GM12878 (cell line): ENCODE measurements at places on chromosomes 5 and 9. TPM values are rescaled to one million over a fixed set of nuclear protein-coding genes. Genes with fewer than 3 reads are reported as not detected.

DNA sequence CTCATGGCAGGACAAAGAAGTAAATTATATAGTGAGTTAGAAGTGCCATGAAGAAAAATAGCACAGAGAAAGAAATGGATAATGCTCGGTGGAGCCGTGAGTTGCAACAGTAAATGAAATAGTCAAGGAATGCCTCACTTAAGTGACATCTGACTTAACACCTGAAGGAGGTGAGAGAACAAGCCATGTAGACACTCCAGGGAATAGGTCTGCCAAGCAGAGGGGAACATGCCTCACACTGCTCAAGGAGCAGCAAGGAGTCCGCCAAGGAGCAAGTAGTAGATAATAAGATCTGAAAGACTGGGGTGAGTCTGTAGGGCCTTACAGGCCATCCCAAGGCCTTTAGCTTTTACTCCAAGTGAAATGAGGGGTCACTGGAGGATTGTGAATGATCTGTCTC lies 21.8 kb downstream of the MAPKAP1 start:
- no peak for DNase-seq

DNA sequence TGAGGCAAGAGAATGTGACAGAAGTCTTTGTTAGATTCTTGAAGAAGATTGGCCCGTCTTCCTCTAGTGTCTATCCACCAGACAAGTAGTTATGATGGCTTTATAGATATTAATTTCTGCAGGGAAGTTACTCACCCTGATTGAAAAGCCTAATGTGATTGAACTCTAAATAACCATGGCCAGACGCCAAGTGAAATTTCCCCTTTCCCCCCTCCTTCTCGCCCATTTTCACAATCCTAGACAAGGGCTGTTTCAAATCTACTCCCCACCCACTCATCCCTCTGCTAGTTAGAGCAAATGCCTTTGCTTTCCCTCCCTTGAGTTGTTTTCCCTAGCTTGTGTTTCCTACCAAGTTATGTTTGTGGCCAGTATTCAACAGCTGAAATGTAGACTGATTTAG lies 182.5 kb downstream of the TMEM167A start:
- no peak for DNase-seq

GRCh38 chr9:37201581-37201980 lies 81.2 kb downstream of the ZCCHC7 start:
- no peak for DNase-seq

GRCh38 chr5:61563401-61563800 lies 231.3 kb downstream of the ZSWIM6 start:
- DNase-seq = no peak

- DNase-seq = no peak
These were observed 276.6 kb upstream of the MVB12B start for GRCh38 chr9:126049896-126050604.

DNA sequence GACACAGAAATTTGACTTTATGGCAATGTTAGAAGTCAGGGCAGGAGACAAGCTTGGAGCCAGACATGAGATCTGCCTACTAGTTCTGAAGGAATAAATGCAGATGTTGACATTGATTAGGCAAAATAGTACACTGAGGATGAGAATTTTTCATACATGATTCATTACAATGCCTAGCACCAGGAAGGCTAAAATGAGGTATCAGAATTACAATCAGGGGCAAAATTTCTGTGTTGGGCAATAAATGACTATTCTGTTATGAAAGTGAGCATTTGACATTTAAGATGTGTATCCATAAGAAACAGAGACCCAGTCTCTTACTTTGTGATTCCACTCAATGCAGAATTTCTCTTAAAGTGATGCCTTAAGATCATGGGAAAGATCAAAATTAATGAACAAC lies 92.4 kb upstream of the CDH10 start:
- no peak for DNase-seq

Gene SARDH
- 0.15 and 0.16 TPM in 2 replicates for total RNA-seq

Gene GFI1B
- not detected in 2 replicates for total RNA-seq

Gene GALNT12
- 4.0 and 4.4 TPM in 2 replicates for total RNA-seq
